ENCODE measurements at places on chromosomes 12 and 14.

- DNase-seq, result peak; percentile 25
These were observed 23.5 kb downstream of the FGF23 start for GRCh38 chr12:4356041-4356327.

GRCh38 chr12:93019212-93019927, 90.3 kb upstream of the EEA1 start:
- DNase-seq, result no peak

DNA sequence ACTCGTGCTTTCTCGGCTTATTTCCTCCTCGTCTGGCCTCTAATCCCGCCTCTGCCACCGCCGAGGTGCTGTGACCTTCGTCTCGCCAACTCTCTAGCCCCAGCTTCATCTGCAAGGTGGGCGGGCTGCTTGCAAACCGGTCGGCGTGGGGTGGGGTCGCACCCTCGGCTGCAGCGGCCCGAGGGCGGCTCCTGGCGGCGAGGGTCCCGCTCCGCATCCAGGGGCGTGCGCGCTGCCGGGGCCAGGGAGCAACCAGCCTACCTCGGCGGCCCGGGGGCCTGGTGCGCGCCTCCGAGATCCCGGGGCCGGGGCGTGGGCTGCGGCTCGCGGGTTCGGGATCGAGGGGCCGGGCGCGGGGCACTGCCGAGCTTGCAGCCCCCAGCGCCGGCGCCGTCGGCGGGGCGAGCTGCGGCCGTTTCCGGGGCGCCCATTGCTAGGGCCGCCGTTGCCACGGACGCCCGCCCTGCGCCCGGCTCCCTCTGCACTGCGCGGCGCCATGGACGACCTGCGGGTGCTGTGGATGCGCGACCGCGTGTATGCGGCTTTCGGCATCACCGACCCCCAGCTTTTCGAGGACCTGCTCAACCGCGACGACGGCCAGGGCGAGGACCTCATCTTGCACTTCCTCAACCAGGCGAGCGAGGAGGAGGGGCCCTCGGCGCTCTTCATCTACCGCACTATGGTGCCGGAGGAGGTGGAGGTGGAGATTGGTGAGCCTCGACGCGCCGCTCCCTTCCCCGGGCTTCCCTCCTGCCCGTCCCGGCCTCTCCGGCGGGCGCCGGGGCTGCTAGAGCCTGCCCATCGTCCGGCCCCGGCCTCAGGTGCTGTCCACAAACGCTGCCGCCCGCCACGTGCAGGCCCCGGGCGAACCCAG, at the start of gene DNAH10:
DNAH10 (plus strand) TSS at position 461 of the 874 bp plus-strand sequence; CDS start at position 497, 36 bp downstream.
- no peak for DNase-seq

GRCh38 chr12:64670019-64670418, 59.7 kb downstream of the RASSF3 start:
- no peak for DNase-seq

All from T follicular helper cell (primary cell).